ENCODE measurements at places on chromosomes 5 and 9.
A peak's percentile ranks its signal among the peaks of the same experiment; 100 is the strongest.

DNA sequence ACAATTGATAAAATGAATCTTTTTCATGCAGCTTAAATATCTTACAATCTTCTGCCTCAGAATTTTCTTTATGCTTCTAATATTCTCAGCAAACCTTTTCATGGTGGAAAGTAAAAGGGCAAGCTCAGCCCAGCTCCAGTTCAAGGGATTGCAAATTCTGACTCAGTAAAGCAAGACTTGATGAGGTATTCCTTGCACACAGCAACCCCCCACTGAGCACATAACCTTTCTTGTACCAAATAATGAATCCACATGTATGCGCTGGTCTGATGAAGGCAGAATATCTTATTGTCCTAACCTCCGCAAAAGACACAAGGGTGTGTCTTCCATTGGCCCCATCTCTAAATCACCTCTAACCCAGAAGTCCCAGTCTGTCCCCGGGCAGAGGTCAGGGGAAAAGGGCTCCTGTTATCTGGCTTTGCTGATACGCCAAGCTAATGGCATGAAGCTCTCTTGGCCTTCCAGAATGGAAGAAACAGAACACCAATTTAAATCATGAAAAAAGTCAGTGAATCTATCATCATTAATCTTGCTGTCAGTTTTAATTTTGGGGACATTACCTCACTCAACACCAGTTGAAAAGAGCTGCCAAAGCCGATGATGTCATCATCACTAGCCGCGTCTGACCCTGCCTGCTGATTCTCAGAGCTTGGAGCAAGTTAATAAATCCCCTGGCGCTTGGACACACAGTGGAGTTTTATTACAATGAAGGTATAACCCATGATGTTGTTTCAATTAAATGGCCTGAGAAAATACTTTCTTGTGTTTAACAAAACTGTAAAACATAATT, 592.5 kb upstream of the CLINT1 start:
- DNase-seq, result no peak

GRCh38 chr5:95619514-95620029, 315 bp upstream of the GPR150 start:
- DNase-seq, result peak; percentile 5

DNA sequence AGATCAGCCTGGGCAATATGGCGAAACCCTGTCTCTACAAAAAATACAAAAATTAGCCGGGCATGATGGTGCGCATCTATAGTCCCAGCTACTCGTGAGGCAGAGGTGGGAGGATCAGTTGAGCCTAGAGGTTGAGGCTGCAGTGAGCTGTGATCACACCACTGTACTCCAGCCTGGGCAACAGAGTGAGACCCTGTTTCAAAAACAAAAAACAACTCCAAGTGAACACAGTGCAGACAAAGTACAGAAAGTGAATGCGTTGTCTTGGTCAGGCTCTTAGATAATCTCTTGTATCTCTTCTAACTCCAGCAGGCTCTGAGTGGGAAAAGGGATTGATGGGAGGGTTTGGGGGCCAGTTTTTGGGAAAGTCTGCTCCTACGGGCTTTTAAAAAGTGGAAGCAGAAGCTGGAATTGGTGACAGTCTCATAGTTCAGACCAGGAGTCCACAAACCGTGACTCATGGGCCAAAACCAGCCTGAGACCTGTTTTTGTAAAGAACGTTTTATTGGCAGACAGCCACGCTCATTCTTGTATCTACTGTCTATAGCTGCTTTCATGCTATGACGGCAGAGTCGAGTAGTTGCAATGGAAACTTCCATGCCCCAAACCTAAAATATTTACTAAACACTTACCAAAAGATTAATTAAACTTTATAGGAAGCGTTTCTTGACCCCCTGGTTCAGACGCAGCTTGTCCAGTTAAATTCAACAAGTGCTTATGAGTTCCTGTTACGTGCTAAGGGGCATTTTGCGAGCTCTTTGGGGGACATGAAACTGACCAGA, 32.9 kb downstream of the NDST1 start:
- no peak for DNase-seq

GRCh38 chr5:71697967-71698366, 21.1 kb upstream of the CARTPT start:
- no peak for DNase-seq

DNA sequence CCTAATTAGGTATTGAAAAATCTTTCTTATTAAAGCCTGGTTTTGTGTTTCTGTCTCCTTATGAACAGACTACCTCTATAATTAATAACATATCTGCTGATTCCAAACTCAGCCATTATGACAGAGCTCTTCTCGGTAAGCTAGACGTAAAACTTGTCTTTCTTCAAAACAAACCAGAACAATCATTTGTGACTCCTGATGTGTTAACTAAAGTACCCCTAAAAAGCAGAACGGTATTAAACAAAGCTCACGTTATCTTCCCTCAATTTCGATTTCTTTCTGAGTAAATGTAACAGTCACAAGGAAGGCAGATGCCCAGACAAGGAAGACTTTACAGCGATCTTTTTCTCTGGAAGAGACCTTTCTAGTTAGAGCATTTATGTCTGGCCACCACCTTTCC, 1.8 kb downstream of the SEMA5A start:
- DNase-seq, result no peak

DNA sequence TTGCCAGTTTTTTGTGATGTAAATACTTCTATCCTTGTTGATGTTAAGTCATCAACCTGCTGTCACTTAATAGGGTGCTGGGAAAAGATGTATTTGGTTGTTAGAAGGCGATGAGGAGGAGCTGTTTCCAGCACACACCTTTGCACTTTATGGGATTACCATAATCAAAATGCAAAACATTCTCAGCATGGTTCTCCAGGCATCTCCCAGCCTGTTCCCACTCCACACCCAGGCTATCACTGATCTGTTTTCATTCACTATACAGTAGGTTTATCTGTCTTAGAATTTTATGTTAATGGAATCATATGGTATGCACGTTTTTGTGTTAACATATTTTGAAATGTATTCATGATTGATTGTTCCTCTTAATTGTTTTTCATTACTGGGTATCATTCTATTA, 35.9 kb downstream of the PCSK5 start:
- DNase-seq, result no peak

- DNase-seq, result peak; percentile 47
Observed at GRCh38 chr9:72154468-72155285, 5.4 kb downstream of the GDA start.

- DNase-seq, result no peak
Observed at GRCh38 chr5:619444-619843, 7.3 kb downstream of the CEP72 start.

GRCh38 chr9:89534515-89535287, 36.8 kb upstream of the SEMA4D start:
- no peak for DNase-seq

DNA sequence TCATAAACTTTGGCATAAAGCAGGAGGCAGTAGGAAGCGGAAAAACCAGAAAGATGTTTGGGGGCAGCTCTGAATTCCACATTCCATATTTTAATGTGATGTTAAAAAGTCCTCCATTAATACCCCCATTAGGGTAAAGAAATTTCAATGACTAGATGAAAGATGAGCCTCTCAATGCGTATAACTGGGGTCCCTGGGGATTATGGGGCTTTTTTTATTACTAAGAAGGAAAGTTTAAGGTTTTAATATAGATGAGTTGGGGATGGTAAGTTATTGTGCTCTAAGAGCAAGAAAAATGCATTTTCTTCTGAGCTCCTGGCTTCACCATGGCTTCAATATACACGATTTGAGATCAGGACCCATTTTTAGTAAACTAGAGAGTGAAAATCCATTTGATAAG, 321.9 kb downstream of the CDK5RAP2 start:
- DNase-seq, result no peak

DNA sequence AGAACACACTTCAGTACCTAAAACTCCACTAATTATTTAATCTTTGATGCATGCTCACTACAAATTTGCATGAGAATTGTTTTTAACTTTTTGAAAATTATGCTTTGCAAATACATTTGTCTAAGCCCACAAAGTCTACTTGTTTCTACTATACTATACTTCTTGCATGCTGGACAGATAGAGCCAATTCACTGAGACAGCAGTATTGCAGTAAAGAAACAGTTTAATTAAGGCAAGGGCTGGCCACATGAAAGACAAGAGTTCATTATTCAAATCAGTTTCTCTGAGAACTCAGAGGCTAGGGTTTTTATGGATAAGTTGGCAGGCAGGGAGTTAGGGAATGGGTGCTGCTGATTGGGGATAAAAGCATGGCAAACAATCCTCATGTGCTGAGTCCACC, 6.0 kb upstream of the FXN start:
- no peak for DNase-seq

GRCh38 chr5:125597338-125597737, 825.9 kb upstream of the GRAMD2B start:
- DNase-seq, result no peak

- DNase-seq, result no peak
Observed at GRCh38 chr5:945691-946551, 53.2 kb downstream of the TRIP13 start.

DNA sequence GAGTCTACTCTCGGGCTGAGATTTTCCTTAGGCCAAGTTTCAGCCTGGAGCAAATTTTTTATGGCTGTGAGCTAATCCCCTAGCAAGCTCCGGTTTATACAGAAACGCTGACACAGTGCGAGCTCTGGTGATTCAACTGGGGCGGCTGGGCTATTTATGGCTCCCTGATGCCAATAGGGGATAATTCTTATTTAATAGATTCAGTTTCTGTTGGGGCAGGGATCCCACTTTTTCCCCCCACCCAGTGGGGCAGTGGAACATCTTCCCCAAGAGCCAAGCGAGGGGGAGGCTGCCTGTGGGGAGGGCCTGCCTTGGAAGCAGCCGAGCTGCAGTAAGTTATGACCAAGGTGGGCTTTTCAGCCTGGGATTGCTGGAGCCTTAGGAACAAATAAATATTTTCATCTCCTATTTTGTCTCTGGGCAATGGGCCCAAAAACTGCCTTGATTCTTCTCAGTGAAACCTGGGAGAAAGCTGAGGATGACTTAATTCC, 129.1 kb downstream of the MACROH2A1 start:
- no peak for DNase-seq

DNA sequence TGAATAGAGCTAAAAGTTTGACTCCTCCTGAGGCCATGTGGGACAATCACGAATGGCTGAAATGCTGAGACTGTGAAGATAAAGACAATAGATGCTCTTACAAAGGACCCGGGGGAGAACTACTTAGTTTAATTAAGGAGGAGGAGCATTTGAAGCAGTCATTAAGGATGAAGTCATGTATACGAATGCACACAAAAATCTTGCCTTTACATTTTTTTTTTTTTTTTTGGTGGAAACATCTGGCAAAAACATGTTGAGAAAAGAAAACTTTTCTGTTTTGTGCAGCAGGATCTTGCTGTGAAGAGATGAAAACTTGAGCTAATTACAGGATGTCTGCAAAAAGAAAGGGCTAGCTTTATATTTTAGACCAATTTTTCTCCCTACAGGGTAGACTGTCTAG, 42.3 kb upstream of the NR3C1 start:
- no peak for DNase-seq

- DNase-seq, result peak; percentile 50
Observed at GRCh38 chr9:121322037-121322736, 47.9 kb downstream of the STOM start.

DNA sequence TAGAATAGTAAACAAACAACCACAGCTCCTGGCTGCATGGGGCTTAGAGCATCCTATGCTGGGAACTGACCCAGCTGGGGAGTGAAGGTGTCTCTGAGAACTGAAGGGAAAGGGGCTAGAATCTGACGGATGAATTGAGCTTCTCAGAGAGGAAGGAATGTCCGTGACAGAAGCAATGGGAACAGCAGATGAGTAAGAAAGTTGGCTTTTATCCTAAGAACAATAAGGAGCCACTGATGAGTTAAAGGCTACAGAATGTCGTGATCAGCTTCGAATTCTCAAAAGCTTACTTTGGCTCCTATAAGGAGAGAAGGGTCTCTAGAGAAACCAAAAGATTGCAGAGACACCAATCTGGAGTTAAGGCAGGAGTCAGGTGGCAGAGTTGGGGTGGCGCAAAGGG, 52.6 kb downstream of the EBF1 start:
- DNase-seq, result no peak

Data from inflammatory macrophage treated with lipopolysaccharide for 4 hours (primary cell).